ENCODE measurements at places on chromosomes 16 and 17.

DNA sequence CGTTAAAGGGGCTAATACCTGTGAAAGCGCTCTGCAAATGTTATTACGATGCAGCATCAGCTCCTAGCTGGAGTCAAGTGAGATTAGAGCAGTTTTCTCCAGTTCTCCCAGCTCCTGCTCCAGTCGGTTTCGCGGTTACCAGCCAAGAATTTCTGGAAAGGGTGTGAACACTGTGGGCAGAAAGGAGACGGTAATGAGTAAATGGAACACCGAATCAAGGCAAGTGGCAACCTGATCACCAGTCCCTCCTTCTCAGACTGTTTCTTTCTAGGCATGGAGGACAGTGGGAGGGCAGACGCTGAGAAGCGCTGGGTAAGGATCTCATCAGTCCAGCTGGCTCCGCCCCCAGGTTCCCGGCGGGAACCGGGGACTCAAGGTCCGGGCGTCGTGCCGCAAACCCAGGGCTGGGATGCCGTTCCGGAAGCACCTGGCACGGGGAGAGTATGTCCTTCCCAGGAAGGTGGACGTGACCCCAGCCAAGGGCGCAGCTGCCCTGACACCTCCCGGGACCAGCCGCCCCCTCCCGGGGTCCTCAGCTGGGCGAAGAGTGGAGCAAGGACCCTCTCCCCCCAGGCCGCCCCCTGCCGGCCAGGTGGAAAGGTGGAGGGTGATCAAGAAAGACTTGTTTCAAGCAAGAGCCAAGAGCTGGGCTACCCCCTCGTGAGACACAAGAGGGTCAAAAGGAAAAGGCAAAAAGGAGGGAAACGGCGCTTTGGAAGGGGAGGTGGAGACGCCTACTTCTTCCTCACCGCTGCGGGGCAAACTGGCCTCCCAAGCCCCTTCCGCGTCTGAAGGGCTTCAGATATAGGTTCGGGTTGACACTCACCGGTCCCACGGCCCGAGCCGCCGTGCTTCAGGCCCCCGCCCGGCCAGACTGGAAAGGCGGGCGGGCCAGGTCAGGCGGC, 481 bp downstream of the MYO19 start:
- DNase-seq, result peak; percentile 21

DNA sequence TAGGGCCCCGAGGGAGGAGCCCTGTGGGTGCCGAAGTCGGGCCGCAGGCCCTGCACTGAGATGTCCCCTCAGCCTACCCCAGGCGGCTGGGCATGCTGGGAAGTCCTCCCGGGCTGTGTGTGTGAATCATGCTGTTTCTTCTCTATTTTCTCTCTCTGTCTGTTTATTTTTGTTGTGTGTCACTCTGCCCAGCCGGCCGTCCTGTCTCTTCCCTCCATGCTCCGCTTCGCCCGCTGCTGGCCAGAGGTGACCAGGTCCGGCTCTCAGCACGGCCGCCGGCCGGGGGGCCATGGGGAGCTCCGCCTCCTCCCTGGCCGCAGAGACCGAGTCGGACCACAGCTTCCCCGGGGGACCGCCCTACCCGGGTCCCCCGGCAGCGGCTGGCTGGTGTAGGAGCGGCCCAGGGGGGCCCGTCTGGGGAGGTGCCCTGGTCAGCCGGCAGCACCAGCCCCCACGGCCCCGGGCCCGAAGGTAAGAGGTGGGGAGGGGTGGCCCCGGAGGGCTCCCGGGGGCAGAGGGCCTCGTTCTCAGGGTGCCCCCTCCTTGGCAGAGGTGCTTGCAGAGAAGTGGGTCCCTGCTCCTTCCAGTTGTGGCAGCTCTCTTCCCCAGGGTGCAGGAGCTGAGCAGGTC, 12.5 kb downstream of the CAPN15 start:
- DNase-seq, result no peak

- DNase-seq, result no peak
These were observed 1.3 kb upstream of the CDK5R1 start for GRCh38 chr17:32485261-32486110.

DNA sequence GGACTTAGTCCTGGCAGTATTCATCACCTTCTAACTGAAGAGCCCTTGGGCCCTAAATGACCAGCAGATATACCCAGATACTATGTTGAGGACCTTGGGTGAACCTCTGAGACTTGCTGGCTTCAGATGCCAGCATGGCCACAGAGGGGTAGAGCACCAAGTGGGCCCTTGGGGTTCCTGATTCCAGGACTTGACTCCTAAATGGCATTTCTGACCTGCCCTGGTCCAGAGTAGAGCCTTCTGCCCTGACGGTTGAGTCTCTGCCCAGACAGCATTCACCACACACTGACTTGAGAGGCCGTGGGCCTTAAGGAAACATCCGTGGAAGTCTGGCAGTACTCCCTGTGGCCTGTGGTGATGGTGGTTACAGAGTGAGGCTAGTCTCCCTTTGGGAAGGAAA, 2.8 kb upstream of the APPBP2 start:
- DNase-seq, result no peak

DNA sequence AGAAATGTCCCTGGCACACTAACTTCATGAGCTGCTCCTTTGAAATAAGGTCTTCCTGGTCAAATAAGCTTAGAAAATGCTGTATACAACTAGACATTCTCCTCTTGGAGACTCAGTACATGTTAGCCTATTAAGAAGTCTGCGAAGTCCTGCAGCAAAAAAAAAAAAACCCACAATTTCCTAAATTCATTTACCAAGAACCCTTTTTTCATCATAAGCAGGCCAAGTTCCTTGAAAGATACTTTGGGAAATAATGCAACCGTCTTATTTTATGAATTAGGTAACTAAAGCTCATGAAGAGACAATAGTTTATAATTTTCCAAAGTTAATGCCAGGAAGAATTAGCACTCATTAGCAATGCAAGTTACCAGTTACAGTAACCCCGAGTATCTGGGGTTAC, 49.0 kb upstream of the HAS3 start:
- DNase-seq, result no peak

DNA sequence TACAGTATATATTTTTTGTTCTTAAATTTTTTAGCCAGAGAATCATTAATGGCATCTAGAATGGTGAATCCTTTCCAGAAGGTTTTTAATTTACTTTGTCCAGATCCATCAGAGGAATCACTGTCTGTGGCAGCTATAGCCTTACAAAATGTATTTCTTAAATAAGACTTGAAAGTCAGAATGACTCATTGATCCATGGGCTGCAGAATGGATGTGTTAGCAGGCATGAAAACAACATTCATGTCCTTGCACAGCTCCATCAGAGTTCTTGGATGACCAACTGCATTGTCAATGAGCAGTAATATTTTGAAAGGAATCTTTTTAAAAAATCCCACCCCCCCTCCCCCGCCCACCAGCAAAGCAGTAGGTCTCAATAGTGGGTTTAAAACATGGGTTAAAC, 51.4 kb downstream of the CACNG1 start:
- DNase-seq, result no peak

GRCh38 chr17:70390049-70390448, 220.7 kb downstream of the KCNJ2 start:
- DNase-seq, result no peak

- DNase-seq, result peak; percentile 20
These were observed 1.4 kb downstream of the MEIOB start for GRCh38 chr16:1870365-1871082.

DNA sequence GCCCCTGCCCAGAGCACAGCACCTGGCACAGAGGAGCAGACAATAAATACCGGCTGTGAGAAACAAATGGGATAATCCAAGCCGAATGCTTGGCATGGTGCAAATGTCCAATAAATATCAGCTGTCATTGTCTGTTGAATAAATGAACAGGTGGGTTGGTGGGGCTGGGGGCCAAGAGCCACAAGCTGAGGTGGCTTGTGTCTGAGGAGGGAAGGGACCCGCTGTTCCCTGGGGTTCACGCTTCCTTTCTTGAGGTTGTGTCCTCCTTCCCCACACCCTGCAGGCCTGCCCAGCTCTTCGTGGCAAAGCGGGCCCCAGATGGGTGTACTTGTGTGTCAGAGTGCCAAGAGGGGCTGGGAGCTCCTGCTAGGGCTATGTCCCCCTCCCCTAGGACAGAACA, 38.6 kb downstream of the ARHGAP27 start:
- DNase-seq, result no peak

- DNase-seq, result no peak
These were observed 158.3 kb upstream of the ZFHX3 start for GRCh38 chr16:73206151-73206707.

- no peak for DNase-seq
These were observed 77.1 kb downstream of the NXN start for GRCh38 chr17:902463-902862.

GRCh38 chr17:82195675-82196672, 16.7 kb downstream of the CCDC57 start:
- no peak for DNase-seq

Data from Ammon's horn (tissue), 1 donor.